Right ventricle myocardium inferior (tissue), 1 donor: ENCODE measurements at places on chromosomes 1 and 21. TPM values are rescaled to one million over a fixed set of nuclear protein-coding genes. Genes with fewer than 3 reads are reported as not detected.

DNA sequence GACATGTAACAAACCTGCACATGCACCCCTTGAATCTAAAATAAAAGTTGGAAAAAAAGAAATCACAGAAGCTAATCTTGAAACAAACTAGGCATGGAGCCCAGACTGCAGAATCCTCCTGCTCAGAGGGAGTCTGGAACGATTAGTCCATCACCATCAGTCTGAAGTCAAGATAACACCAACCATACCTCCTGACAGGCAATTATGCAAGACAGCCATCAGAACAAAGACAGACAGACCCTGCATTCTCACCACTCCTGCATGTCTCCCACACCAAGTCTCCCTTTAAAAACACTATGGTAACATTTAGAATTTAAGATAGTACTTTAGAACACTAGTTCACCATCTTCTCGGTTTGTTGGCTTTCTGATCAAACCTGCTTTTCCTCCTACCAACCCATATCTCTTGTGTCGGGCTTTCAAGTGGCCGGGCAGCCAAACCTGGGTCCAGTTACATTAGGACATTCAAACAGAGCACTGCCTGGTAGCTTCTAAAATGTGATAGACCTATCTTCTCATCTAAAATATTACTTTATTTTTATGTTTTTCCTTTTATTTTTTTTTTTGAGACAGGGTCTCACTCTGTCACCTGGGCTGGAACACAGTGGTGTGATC is 10.1 kb downstream of the YARS1 start:
- no peak for DNase-seq

The KCNK2 gene
- total RNA-seq = 0.05 TPM

DNA sequence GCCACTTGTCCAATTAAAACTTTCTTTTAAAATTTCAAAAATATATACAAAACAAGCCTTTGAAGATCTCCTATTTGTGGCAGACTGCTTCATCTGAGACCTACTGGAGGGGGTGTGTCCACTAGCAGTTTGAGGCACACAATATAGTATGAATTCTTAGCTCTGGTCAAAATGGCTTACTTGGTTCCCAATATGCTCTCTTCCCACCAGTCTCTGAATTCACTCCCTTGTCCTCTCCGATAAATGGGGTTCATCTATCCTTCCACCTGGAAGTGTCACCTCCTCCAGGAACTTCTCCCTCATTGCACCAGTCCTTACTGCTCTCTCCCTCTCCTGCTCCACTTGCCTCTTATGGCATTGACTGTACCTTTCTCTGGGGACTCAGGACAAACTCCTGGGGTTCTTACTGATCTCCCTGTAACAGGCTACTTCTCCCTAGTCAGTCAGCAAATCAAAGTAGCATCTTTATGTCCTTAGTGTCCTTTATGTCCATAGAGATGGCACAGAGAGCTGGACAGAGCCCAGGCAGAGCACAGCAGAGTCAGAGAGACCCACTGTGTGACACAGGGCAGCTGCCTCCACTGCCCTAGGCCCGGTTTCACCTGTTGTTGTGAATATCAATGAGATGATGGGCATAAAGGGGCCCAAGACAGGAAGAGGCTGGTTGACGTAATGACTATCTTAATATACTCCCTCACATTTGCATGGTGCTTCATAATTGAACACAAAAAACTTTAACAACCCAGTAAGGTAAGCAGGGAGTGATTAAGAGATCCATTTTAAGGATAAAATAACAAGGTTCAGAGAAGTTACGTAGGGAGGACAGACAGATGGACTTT is 3.6 kb downstream of the ASAP3 start:
- no peak for DNase-seq

DNA sequence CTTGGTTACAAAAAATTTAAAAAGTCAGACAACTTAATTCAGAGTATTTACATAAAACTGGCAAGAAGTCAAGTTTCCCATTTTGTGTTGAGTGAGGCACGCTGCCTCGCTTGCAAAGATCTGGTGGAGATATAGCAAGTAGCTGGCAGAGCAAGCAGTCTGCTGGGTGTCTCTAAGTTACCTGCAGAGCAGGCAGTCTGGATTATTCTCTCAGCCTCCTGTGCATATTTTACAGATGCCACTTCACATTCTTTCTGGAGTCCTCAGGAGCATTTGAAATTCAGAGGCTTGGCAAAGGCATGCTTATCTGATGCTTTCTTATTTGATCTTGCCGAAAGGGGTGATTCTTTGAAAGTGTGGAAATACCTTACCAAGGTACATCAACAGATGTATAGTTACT is 640.4 kb upstream of the ADGRL4 start:
- DNase-seq = no peak
